ENCODE measurements at places on chromosomes 12 and 14.

DNA sequence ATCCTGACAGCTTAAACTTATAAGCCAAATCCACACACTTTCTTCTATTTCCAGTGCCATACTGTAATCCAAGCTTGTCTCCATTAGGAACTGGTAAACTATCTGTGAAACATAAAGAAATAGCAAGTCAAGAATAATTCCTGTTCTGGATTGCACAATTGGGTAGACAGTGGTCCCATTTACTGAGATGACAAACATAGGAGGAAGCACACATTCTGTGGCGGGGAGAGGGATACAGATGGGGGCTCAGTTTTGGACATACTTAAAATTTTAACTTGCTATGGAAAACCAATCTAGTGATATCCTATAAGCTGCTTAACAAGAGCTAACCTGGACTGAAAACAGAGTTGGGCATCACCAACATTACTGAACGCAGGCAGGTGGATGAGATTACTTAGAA is 16.3 kb downstream of the MAP4K5 start:
- DNase-seq, result no peak

- DNase-seq, result no peak
Measured at GRCh38 chr14:29161593-29161992, 395.0 kb downstream of the FOXG1 start.

- DNase-seq, result no peak
Measured at GRCh38 chr14:104601786-104602185, 2.8 kb downstream of the TMEM179 start.

DNA sequence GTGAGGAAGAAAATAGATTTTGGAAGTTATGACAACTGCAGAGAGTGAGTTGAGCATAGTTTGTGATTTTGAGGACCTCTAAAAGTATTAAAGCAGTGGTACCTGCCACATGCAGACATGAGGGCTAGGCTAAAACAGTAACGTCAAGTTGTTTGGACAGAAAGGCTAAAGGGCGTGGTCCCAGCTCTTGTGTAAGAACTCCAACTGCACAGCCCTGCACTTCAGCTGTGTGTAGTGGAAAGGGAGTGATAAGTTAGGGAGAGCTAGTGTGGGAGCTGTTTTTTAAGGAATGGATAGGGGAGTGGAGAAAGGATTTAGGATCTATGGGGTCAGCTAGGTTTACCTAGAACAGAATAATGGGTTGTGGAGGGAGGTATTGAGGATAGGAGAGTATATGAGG is 39.5 kb downstream of the TESPA1 start:
- DNase-seq, result no peak
